Effector memory CD4-positive, alpha-beta T cell (primary cell): ENCODE measurements at places on chromosomes 1 and 21.

DNA sequence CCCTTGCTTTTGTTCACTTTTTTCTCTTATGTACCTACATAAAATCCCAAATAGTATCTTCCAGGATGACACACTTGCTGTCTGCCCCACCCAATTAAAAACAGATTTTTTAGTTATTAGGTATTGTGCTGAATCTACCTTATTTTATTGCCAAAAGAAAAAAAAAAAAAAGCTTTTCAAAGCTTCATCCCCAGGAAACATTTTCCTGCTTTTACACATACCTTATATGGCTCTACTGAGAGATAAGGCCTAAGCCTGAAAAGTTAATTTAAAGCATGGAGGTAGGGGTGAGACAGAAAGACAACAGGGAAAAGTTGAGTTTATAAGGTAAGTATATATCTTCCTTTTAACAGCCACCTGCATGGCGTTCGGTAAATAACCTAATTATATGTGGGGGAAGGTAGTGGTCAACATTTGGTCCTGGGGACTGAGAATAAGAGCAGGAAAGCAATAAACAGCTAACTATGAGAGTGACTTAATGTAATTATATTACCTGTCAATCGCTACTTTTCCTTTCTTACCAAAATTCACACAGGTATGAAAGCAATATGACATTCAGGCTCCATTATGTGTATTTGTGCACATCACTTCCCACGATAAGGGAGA is 54.6 kb upstream of the BOLA1 start:
- H3K27me3 ChIP-seq, result no peaks in the 10 kb centered on the region
- peaks cover 24% of the 10 kb centered on the region for H3K4me1 ChIP-seq
- peak overlapping the region; percentile 73 for H3K27ac ChIP-seq

DNA sequence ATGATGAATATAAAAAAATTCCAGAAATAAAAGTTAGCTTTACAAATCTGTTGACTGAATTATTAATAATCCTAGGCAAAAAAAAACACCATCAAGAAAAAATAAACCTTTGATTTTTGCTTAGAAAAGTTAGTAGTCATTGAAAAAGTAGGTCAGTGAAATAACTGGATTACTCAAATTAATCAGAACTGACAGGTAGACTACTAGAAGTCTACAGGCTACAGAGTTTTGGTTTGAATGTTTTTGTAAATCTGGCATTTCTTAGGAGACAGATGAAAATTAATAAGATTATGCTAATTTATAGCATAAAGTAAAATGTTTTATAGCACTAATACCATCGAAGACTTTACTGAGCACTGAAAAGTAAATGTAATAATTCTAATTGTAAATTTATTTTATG is 511.9 kb downstream of the PTPRC start:
- H3K36me3 ChIP-seq, result no peaks in the 10 kb centered on the region
- H3K27me3 ChIP-seq, result no peaks in the 10 kb centered on the region
- no peak overlapping the region for H3K27ac ChIP-seq
- no peak for DNase-seq
- no peak overlapping the region for H3K4me3 ChIP-seq
- no peaks in the 10 kb centered on the region for H3K4me1 ChIP-seq

DNA sequence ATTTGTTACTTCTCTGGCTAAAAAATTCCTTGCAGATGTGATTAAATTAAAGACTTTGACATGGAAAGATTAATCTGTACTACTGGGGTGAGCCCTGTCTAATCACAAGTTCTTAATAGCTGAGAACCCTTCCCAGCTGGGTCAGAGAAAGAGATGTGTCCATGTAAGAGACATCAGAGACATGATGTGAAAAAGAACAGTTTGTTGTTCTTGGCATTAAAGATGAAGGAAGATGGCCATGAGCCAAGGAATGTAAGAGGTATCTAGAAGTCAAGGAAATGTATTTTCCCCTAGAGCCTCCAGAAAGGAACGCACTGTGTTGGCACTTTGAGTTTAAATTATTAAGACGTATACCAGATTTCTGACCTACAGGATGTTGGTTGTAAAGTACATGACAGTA is 1271.5 kb upstream of the PRMT6 start:
- DNase-seq, result no peak
- H3K27ac ChIP-seq, result no peak overlapping the region
- no peak overlapping the region for H3K4me3 ChIP-seq
- H3K27me3 ChIP-seq, result no peaks in the 10 kb centered on the region

- no peaks in the 10 kb centered on the region for H3K36me3 ChIP-seq
- H3K27ac ChIP-seq, result no peak overlapping the region
- no peaks in the 10 kb centered on the region for H3K4me1 ChIP-seq
- H3K4me3 ChIP-seq, result no peak overlapping the region
- DNase-seq, result no peak
These were observed 380.1 kb upstream of the SPAG17 start for GRCh38 chr1:118564961-118565703.

DNA sequence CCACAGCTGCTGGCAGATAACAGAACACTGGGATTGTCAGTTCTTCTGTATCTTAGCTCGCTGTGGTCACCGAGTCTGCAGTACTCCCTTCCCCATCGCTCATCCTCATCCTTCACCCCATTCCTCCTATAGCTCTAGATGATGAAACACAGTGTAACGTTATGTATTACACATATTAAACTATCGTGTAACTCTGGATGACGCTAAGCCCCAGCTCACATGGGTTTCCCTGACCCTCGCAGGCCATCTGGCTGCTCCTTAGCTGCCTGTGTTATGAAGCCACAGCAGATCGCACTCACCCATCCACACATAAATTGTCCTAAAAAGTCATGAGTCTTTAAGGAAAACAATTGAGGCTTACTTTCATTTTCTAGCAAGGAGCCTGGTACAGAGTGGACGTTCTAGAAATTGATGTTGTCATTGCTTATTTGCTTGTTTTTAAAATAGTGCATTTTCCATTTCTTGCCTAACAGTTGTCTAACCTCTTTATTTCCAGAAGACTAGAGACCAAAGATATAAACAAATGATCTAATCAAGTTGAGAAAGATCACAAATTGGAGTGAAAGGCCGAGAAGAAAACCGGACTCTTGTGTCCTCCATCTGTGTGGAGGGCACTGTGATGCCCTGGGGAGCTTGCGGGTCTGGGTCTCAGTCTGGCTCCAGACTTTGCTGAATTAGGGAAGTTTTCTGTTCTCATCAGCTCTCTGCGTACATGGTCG is 24.3 kb upstream of the PCP4 start:
- H3K27me3 ChIP-seq, result no peaks in the 10 kb centered on the region
- no peak overlapping the region for H3K4me3 ChIP-seq
- DNase-seq, result no peak

DNA sequence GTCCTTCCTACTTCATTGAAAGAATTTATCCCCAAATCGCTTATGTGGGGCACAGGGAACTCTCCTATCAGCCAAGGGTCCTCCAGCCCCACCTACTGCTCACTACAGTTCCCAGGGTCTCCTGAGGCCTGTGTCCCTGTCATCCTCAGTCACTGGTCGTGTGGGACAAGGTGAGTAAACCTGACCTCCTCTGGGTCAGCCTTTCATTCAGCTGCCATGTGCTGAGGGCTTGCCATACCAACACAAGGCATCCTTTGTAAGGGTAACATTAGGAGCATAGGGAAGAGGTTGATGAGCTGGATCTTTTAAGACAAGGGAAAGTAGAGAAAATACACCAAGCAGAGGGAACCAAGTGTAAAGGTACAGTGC is 11.2 kb upstream of the SNAPIN start:
- H3K4me1 ChIP-seq, result peaks cover 4% of the 10 kb centered on the region
- no peak for DNase-seq

DNA sequence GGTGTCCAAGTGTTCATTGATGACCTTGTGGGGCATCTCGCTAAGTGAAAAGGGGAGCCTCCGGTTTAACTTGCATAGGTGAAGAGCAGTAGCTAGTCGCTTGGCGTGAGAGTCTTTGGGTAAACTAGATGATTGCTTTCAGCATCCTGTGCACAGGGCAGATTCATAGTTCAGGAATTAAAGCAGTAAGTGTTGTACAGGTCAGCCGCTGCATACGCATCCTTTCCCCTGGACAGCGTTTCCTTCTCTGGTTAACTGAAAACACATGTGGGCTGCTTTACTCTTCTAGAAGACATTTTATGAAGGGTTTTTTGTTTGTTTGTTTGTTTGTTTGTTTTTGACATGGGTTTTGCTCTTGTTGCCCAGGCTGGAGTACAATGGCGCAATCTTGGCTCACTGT is 12.1 kb downstream of the NDUFV3 start:
- no peak overlapping the region for H3K27ac ChIP-seq
- no peaks in the 10 kb centered on the region for H3K27me3 ChIP-seq

GRCh38 chr1:156781585-156782186 is 14.4 kb downstream of the PRCC start:
- H3K27ac ChIP-seq, result no peak overlapping the region
- H3K27me3 ChIP-seq, result no peaks in the 10 kb centered on the region
- H3K36me3 ChIP-seq, result peaks cover 33% of the 10 kb centered on the region
- peaks cover 5% of the 10 kb centered on the region for H3K4me1 ChIP-seq

GRCh38 chr1:110816945-110817344 is 56.0 kb upstream of the CD53 start:
- H3K27ac ChIP-seq, result no peak overlapping the region
- H3K4me3 ChIP-seq, result no peak overlapping the region
- H3K4me1 ChIP-seq, result no peaks in the 10 kb centered on the region
- H3K36me3 ChIP-seq, result no peaks in the 10 kb centered on the region
- H3K27me3 ChIP-seq, result no peaks in the 10 kb centered on the region
- no peak for DNase-seq

- no peaks in the 10 kb centered on the region for H3K4me1 ChIP-seq
- H3K27ac ChIP-seq, result no peak overlapping the region
- no peak overlapping the region for H3K4me3 ChIP-seq
- no peaks in the 10 kb centered on the region for H3K36me3 ChIP-seq
These were observed 26.4 kb downstream of the ABCA4 start for GRCh38 chr1:94094469-94095111.

DNA sequence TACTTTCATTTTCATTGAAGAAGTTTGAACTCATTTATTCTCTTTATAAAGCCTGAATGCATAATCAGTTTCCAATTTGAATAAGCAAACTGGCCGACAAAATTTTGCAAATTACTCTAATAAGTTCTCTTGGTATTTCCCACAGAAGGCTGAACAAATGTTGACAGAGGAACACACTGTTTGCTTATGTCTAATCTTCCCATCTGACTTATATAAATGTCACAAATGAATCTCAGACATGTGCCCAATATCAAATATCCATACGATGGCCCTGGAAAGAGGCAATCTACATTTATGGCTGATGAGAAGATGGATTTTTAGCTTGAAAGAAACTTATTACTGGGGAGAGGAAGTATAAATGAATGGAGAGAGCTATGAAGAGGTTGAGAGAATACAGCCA is 380.6 kb upstream of the ZRANB2 start:
- no peaks in the 10 kb centered on the region for H3K36me3 ChIP-seq
- H3K27ac ChIP-seq, result no peak overlapping the region
- H3K27me3 ChIP-seq, result no peaks in the 10 kb centered on the region
- no peak overlapping the region for H3K4me3 ChIP-seq

DNA sequence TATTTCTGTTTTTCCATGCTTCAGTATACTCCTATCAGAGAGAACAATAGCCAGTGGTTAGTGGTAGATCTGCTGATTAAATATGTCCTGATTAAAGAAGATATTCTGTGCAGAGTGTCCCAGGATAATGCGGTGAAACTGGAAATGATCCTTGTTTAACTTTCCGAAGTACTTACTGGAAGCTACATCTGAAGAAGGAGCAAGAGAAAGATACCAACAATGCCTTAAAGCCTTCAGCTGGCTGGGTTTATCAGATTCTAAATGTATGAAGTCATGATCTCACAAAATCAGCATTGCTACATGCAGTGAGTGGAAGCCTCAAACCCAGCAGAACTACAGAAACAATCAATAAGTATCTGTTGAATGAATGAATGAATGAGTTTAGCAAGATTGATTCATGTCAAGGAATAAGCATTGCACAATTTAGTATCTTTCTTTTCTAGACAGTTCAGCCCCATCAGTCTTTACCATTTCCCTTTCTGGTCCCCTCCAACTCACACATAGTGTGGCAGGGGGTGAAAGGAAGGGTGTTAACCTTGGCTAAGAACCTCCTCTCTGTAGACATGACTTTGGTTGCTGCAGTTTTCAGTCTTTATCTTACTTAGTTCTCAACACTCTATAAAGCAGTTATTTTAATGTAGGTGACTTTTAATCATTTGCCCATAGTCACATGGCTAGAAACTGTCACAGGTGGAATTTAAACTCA is 24.7 kb upstream of the DNASE2B start:
- no peaks in the 10 kb centered on the region for H3K4me1 ChIP-seq
- no peak overlapping the region for H3K4me3 ChIP-seq
- no peak overlapping the region for H3K27ac ChIP-seq
- no peaks in the 10 kb centered on the region for H3K27me3 ChIP-seq
- no peaks in the 10 kb centered on the region for H3K36me3 ChIP-seq
- DNase-seq, result no peak

DNA sequence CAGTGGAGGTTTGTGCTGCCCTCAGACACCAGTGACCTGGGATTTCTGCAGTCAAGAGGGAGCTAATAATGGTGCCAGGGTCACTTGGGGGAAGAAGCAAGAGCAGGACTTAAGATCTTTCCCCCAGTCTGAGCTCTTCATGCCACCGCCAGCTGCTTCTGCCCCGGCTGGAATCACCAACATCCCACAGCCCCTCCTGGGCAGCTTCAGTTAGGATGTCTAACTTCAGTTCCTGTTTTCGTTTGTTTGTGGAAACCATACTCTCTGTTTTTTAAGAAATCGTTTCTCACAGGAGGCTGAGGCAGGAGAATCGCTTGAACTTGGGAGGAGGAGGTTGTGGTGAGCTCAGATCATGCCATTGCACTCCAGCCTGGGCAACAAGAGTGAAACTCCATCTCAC is 25.6 kb upstream of the PRDM2 start:
- no peaks in the 10 kb centered on the region for H3K27me3 ChIP-seq
- no peak overlapping the region for H3K27ac ChIP-seq
- H3K36me3 ChIP-seq, result no peaks in the 10 kb centered on the region
- H3K4me3 ChIP-seq, result no peak overlapping the region

- no peak overlapping the region for H3K27ac ChIP-seq
- no peak for DNase-seq
- H3K27me3 ChIP-seq, result peaks cover 6% of the 10 kb centered on the region
These were observed 1.7 kb downstream of the KCNJ10 start for GRCh38 chr1:160068225-160068624.

- H3K27me3 ChIP-seq, result no peaks in the 10 kb centered on the region
- peak overlapping the region; percentile 76 for H3K27ac ChIP-seq
- H3K4me3 ChIP-seq, result peak overlapping the region; percentile 95
- DNase-seq, result no peak
- H3K36me3 ChIP-seq, result peaks cover 10% of the 10 kb centered on the region
- H3K4me1 ChIP-seq, result peaks cover 7% of the 10 kb centered on the region
These were observed 750 bp downstream of the SYNJ1 start for GRCh38 chr21:32726839-32727686.

DNA sequence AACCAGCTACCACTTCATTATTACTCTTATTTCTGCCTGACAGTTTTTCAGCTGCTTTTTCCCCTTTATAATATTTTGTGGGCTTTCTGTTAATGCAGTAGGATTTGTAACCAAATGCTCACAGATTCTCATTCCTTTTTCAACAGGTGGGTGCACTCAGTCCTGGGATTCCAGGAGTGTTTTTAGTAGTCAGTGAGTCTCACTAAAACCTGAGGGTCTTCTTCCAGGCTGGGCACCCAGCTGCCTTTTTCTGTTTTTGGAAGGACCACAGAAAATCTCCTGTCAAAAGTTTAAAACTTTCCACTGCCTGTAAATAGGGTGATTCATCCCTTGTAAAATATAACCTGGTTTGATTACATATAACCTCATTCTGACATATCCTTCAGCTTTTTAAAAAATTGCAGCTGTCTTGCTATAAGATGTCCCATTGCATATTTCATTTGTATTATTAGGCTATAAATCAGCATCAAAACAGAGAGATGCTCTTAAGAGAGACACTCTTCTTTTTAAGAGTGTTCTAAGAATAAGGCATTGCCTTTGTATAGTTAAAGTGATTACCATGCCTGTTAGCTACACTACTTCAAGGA is 16.8 kb upstream of the CEP350 start:
- H3K36me3 ChIP-seq, result no peaks in the 10 kb centered on the region
- H3K27me3 ChIP-seq, result no peaks in the 10 kb centered on the region
- H3K4me3 ChIP-seq, result no peak overlapping the region
- DNase-seq, result no peak
- H3K27ac ChIP-seq, result no peak overlapping the region
